ENCODE measurements at places on chromosomes 7 and 10.

GRCh38 chr7:35716038-35716803, 21.3 kb upstream of the HERPUD2 start:
- DNase-seq = no peak

DNA sequence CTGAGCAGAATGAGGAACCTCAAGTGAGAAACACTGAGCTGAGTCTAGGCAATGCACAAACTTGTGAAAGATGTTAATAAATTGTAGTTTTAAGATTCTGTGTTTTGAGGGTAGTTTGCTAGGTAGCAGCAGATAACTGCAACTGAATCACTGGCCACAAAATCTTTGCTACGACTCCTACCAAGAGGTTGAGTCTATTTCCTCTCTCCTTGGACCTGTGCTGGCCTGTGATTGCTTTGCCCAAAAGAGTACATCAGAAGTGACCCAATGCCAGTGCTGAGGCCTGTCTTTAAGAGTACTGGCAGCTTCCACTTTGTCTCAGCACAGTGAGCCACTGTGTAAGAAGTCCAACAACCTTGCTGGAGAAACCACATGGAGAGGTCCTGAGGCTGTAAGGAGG, 11.9 kb upstream of the TSPAN13 start:
- no peak for DNase-seq

DNA sequence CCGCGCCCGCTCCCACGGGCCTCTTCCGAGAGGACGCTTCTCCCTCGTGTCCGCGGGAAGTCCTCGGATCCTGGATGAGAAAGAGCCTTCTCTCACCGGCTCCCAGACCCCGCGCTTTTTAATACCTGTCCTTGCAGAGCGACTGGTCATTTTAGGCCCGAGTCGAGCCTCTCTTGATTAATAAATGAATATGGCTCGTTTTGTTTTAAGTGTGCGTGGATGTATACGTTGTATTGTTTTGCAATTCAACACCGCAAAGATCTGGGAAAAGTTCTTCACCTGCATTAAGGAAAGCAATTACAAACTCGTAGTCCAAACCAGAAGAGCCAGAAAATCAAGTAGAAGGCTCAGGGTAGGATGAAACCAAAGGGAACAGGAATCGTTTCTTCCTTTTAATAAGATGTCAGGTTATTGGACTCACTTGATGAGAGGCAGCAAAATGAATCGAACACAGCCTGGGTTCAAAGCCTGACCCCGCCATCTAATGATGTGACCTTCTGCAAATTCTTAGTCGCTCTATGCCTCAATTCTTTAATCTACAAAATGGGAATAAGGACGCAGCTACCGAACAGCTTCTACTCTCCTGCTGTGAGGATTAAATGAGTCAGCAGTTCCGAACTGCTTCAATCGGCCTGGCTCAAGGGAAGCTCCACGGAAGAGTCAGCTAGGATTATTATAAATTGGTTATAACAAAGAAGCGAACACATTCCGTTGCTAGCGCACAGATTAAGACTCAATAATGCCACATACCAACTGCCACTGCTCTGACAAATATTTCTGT, 277.8 kb upstream of the NEBL start:
- no peak for DNase-seq

- DNase-seq = no peak
Measured at GRCh38 chr10:78353636-78354035, 320.0 kb downstream of the RPS24 start.

DNA sequence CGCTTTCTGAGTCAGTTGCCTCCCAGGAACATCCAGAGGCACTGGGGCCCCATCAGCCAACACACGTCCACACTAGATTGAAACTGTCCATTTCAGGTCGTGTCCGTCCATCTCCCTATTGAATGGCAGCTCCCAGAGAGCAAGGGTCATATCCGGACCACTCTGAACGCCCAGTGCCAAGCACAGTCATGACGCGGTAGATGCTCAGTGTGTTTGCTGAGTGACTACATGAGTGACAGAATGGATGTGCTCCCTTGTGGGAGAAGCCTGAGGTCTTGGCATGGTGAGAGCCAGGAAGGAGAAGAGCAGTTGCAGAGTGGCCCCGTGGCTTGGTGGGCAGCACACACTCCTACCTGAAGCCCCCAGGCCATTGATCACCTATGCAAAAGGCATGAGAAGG, 92.5 kb upstream of the CUX1 start:
- no peak for DNase-seq

DNA sequence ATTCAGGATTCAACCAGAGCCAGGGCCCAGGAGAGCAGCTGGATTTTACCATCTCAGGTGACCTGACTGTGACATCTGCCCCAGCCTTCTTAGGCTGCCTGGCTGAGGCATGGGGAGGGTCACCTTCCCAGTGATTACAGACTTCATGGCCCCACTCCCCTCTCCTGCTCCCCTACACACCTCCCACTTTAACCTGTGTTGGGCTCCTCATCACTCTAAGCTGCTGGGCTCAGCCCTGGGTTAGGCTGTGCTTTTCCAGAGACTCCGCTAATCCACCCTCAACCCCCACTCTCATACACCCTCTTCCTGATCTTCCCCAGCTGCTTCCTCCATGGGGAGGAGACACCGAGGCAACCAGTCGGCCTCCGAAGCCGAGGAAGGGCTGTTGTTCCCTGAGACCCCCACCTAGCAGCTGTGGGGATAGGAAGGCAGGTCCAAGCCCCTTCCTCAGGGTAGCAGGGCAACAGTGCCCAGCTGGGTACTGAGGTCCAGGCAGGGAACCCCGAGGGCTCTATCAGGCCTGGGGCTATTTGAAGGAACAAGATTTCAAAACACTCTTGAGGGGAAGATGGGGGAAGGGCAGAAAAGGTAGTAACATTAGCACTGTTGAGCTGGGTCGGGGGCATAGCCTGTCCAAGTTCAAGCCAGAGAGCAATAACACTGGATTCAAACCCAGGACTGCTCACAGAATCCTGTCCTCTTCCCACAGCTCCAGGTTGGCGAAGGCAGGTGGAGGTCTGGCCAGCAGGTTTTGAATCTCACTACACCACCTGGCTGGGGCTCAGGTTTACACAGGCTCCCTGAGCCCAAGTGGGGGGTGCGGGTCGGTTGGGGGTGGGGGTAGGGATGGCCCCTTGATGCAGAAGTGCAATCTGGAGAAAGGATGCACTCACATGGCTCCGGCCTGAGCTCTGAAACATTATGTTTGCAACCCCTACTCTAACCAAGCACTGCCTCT, 1.8 kb downstream of the IMPDH1 start:
- no peak for DNase-seq

- DNase-seq = no peak
Measured at GRCh38 chr10:131071721-131072120, 239.8 kb downstream of the TCERG1L start.

- DNase-seq = no peak
Measured at GRCh38 chr10:5584895-5585516, 60.2 kb downstream of the CALML3 start.

- DNase-seq = no peak
Measured at GRCh38 chr10:48439031-48439430, 132.6 kb downstream of the MAPK8 start.

DNA sequence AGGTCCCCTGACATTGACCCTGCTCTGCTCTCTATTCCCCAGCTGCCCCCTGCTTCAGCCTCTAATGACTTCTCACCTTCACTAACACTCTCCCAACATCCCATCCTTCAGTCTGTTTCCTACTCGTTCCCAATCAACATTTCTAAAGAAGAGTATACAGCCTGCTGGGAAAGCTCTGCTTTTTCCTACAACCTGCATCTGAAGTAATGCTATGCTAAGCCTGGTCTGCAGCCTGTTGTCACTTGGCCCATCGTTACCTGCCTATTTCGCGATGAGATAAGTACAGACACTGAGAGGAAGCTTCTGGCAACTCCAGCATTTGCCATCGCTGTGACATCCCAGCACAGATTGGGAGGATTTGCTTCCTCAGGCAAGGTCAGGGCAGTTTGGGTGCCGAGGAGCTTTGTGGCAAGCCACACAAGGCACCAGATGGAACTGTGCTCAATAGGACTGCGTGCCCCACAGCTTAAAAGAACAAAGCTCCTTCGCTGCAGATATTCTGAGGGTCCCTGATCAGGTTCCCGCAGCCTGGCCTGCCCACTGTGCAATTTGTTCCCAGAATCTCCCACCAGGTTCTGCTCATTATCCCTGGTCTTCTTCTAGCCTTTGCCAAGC, 51.4 kb downstream of the PKD1L1 start:
- no peak for DNase-seq
